Common myeloid progenitor, CD34-positive (primary cell): ENCODE measurements at places on chromosomes 13 and 19.

GRCh38 chr13:80116107-80116506, 224.8 kb downstream of the SPRY2 start:
- DNase-seq, result no peak

DNA sequence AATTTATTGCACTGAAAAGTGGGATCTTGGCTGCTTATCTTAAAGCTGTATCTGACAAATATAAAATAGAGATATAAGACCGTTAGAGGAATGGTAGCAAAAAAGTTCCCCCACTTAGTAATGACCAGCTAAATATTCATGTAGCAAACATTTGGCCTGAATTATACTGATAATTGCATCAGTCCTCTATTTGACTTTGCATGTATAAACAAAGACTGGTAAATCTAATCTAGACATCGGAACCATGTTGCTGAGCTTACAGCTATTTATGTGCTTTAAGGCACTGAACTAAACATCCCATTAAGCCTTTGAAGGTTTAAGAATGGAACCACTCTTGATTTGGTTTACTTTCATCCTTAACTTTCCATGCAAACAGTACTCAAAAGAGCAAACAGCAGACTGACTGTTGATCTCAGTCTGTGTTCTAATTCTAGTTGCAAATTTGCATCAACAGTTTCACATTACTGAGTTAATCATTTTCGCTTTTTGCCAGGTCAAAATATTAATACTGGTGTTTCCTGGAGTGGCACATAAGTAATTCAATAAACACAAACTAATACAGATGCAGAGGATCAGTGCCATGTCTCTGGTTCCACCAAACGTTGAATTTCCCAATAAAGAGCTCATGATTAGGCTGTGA, 203.5 kb upstream of the HTR2A start:
- no peak for DNase-seq

DNA sequence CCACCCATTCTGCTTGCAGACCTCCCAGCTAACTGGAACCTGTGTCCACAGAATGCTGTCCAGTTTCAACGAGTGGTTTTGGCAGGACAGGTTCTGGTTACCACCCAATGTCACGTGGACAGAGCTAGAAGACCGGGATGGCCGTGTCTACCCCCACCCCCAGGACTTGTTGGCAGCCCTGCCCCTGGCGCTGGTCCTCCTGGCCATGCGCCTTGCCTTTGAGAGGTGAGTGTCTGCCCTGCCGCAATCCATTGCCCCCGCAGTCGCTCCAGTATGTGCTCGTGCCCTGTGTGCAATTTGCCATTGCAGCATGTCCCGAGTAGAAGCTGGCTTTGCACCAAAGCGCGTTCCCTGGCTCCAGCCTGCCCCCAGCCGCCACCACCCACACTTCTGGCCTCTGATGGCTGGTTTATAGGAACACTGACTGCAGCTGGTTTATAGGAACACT, 41.9 kb downstream of the CERS4 start:
- DNase-seq, result no peak

- no peak for DNase-seq
These were observed 21.0 kb downstream of the LMO7 start for GRCh38 chr13:75657111-75657510.

DNA sequence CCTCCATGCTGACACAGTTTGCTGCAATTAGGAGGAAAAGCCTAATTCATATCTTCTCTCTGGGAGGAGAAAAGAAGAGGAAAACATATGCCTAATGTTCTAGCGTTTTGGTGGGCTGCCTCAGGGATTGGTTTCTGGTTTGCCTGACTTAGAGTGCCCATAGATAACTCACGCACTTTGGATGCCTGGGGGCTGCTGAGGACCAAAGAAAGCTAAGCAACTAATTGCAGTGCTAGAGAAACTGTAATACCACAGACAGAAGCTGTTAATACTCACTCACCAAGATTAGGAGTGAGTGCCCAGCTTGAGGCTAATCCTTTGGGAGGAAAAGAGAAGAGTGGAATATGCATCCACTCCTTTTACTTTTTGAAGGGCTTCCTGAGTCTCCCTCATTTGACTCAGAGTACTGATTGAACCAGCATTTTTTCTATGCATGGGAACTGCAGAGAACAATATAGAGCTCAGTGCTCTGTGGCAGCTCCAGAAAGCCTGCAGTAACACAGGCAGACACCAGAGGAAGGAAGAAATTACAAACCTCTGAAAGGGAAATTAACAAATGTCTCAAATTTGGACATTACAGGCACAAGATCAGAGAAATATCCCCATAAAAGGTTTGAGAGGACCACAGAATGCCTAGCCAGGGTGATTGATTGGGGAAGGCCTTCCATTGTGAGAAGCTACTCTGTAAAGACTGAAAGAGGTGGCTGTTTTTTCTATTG, 666.4 kb downstream of the OLFM4 start:
- DNase-seq, result no peak

GRCh38 chr19:32837531-32837930, 32.0 kb downstream of the SLC7A9 start:
- DNase-seq, result no peak

DNA sequence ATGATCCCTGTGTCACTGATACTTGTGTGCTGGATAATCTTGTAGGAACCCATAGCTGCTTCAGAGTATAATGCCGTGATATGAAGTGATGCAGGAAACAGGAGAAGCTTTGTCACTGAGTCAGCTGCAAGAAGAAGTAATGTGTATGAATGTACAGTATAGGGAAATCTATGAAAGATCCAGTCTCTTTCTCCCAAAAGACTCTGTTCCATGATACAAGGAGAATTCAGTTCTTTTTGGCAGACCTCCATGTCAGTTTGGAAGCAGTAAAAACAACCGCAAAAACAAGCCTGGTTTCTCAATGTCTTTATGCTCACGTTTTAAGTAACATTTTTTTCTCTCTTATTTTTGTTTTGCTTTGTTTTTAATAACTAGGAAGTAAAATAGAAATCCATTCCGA, 33.9 kb downstream of the PCDH17 start:
- no peak for DNase-seq
